ENCODE measurements at places on chromosomes 11 and 22.

GRCh38 chr11:15557457-15558230 is 442.9 kb downstream of the INSC start:
- H3K27me3 ChIP-seq: no peaks in the 10 kb centered on the region
- no peak for DNase-seq
- no peak overlapping the region for H3K27ac ChIP-seq
- H3K36me3 ChIP-seq: no peaks in the 10 kb centered on the region
- H3K4me3 ChIP-seq: no peak overlapping the region
- H3K4me1 ChIP-seq: no peaks in the 10 kb centered on the region

DNA sequence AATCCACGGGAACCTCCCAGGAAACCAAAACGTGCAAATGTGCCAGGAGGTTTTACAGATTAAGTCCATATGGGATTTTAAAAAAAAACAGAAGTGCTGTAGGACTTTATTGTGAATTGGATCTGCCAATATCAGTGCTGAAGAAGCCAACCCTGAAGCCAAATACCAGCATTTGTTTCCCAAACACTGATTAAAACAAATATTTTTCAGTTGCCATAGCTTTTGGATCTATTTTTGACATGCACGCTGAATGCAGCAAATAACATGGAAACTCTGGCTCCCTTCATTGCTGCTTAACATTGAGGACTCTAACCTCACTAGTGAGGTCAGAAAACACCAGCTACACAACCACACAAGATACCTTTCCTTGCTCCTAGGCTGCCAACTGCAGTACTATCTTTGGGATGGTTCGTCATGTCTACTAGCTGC is 28.4 kb upstream of the SIK2 start:
- no peak overlapping the region for H3K4me3 ChIP-seq
- no peak overlapping the region for H3K27ac ChIP-seq
- H3K27me3 ChIP-seq: peaks cover 17% of the 10 kb centered on the region
- H3K36me3 ChIP-seq: no peaks in the 10 kb centered on the region

GRCh38 chr22:50236731-50237409 is 8.0 kb downstream of the TUBGCP6 start:
- peak overlapping the region; percentile 65 for H3K27ac ChIP-seq
- H3K27me3 ChIP-seq: no peaks in the 10 kb centered on the region

GRCh38 chr11:6604081-6604626 is 580 bp downstream of the ILK start:
- H3K27ac ChIP-seq: no peak overlapping the region
- no peak overlapping the region for H3K4me3 ChIP-seq
- H3K36me3 ChIP-seq: peaks cover 7% of the 10 kb centered on the region
- H3K4me1 ChIP-seq: peaks cover 27% of the 10 kb centered on the region
- DNase-seq: peak; percentile 48

DNA sequence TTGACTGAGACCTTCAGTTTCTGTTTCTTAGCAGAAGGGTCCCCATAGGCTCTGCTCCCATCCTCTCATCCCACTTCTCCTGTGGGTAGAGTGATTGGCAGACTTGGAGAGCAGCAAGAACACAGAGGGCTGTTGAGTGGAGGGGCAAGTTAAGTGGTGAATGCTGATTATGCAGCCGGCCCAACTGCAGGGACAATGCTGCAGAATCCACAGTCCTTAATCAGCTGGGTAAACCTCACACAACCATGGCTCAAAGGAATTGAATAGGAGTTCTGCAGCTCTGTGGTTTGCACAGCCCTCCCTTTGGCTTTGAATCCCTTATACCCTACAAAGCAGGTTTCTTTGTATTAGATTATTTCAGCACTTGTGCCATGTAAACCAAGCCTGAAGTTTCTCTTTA is 161.1 kb downstream of the NAV2 start:
- no peaks in the 10 kb centered on the region for H3K27me3 ChIP-seq
- H3K4me3 ChIP-seq: no peak overlapping the region
- H3K36me3 ChIP-seq: no peaks in the 10 kb centered on the region

GRCh38 chr11:60378354-60378753 is at the start of gene MS4A7:
MS4A7 (plus strand) TSS chr11:60378532; CDS start chr11:60383142, 4,610 bp downstream.
- no peak within 1 kb of the TSS for H3K27ac ChIP-seq
- peak; percentile 34 for DNase-seq
- peaks cover 19% of the 10 kb centered on the region for H3K27me3 ChIP-seq
- H3K4me1 ChIP-seq: peaks cover 4% of the 10 kb centered on the region

DNA sequence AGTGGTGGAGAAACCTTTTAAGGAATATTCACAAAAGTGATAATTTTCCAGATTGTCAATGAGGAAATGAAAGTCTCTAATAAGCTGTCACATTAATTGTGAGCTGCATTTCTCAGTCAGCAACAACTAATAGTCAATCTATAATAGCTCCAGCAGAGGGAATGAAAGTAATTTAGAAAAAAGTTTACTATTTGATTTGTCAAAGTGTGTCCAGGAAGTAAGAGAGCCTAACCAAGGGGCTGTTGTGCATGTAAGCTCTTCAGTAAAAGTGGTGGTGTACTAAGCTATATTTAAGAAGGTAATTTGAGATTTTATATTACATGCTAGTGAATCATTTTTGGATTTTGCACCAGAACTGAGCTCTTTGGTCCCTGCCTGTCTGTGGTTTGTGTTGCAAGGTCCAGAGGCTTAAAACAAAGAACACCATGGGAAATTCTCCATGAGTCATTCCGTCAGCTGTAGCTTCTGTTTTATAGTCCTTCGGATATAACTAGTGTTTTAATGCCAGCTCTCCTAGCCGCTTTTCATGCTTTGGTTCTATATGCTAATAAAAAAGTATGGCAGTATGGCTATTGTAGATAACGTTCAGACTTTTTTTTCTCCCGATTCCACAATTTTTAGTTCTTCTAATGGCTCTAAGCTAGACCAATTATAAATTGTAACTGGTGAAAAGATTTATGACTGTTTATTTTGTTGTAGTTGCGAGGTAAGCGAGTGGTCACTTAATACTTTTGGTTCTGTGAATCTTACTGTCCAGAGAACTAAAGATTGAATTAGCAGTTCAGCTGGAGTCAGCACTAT is 64.6 kb downstream of the ARHGEF12 start:
- DNase-seq: no peak
- H3K36me3 ChIP-seq: no peaks in the 10 kb centered on the region
- no peaks in the 10 kb centered on the region for H3K4me1 ChIP-seq
- H3K27me3 ChIP-seq: peaks cover 17% of the 10 kb centered on the region
- no peak overlapping the region for H3K27ac ChIP-seq

DNA sequence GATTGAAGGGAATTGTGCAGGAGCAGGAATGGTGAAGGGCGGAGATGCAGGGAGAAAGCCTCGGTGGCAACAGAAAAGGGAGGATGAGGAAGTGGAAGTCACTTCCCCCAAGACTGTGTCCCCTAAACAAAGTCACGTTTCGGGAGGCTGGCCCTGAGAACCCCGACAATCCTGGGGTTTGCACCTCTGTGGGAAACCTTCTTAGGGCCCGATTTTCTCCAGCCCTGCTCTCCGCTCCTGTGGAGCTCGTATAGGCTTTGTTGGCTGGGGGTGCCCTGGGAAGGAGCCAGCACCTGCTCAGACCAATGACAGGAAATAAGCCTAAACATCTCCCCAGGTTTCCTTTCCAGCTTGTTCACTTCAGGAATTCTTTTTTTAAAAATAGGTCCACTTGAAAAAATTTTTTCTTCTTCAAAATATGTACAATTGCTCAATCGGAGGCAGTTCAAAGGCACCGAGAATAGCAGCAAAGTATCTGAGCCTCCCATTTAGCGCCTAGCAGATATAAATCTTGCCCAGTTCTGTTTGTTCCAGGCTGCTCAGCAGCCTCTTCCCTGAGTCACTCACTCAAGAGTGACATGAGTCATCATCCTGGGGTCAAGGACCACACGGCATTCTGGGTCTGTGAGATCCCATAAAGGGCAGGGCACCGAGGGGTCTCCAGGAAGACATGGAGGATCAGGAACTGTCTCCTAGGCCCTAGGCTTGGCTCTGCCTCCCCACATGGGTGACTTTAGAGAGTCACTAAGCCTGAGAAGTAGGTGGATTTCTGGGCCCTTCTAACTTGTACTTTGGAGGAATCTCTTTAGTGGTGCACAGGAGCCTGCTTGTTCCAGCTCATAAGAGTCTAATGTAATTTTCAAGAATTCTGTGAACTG is 34.0 kb downstream of the IRAG1 start:
- no peaks in the 10 kb centered on the region for H3K27me3 ChIP-seq
- DNase-seq: no peak
- H3K4me3 ChIP-seq: no peak overlapping the region
- no peaks in the 10 kb centered on the region for H3K36me3 ChIP-seq
- H3K4me1 ChIP-seq: no peaks in the 10 kb centered on the region

Data from naive thymus-derived CD8-positive, alpha-beta T cell (primary cell).